ENCODE measurements at places on chromosomes 3 and 15. TPM values are rescaled to one million over a fixed set of nuclear protein-coding genes. Genes with fewer than 3 reads are reported as not detected.

The MUC4 gene
- total RNA-seq: 0.20 TPM

The ARGFX gene
- not detected for total RNA-seq

- no peaks in the 10 kb centered on the region for H3K27me3 ChIP-seq
- no peak for DNase-seq
- no peak overlapping the region for H3K27ac ChIP-seq
- no peaks in the 10 kb centered on the region for H3K4me1 ChIP-seq
Observed at GRCh38 chr15:70475921-70476320, 287.4 kb downstream of the UACA start.

- H3K4me3 ChIP-seq: no peak overlapping the region
- H3K4me1 ChIP-seq: no peaks in the 10 kb centered on the region
- no peaks in the 10 kb centered on the region for H3K36me3 ChIP-seq
- no peak overlapping the region for H3K27ac ChIP-seq
- no peak for DNase-seq
Observed at GRCh38 chr15:42344763-42345162, 14.5 kb upstream of the CAPN3 start.

The MRPL46 gene
- total RNA-seq: 25.4 TPM

The CEMIP gene
- 0.74 TPM for total RNA-seq

DNA sequence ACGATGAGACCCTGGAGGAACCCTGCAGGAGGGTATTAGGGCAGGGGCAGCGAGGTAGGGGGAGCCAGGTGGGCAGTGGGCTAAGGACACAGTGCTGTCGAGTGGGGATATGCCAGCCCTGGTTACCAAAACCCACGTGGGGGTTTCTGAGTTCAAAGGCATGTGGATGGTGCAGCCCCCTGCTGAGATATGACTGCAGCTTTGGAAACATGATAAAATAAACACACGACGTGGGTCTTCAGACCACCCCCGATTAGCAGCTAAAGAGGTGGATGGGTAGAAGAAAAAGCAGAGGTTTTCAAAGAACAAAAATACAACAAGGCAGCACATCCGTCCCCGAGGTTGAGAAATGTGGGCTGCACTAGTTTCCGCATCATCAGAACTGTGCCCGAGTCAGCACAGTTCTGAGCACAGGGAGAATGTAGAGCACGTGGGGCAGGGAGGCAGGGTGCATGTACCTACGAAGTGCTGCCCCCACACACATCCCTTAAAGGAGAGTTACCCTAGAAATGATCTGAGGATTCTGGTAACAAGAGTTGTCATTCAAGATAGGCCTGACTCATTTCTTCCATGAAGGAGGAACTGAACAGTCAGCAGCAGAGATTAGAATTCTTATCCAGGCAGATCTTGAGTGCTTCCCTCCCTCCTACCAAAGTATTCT is 121.3 kb downstream of the RPLP1 start:
- H3K4me3 ChIP-seq: no peak overlapping the region
- H3K27ac ChIP-seq: no peak overlapping the region
- no peaks in the 10 kb centered on the region for H3K4me1 ChIP-seq
- H3K36me3 ChIP-seq: no peaks in the 10 kb centered on the region
- H3K27me3 ChIP-seq: no peaks in the 10 kb centered on the region
- DNase-seq: no peak

- peak overlapping the region; percentile 24 for H3K27ac ChIP-seq
- no peaks in the 10 kb centered on the region for H3K4me1 ChIP-seq
- no peak for DNase-seq
- H3K36me3 ChIP-seq: no peaks in the 10 kb centered on the region
- no peak overlapping the region for H3K4me3 ChIP-seq
Observed at GRCh38 chr15:22960556-22960955, 19.6 kb downstream of the CYFIP1 start.

GRCh38 chr3:15299036-15299435 is 33.4 kb downstream of the SH3BP5 start:
- no peak overlapping the region for H3K27ac ChIP-seq
- H3K27me3 ChIP-seq: no peaks in the 10 kb centered on the region
- no peaks in the 10 kb centered on the region for H3K36me3 ChIP-seq
- no peaks in the 10 kb centered on the region for H3K4me1 ChIP-seq

DNA sequence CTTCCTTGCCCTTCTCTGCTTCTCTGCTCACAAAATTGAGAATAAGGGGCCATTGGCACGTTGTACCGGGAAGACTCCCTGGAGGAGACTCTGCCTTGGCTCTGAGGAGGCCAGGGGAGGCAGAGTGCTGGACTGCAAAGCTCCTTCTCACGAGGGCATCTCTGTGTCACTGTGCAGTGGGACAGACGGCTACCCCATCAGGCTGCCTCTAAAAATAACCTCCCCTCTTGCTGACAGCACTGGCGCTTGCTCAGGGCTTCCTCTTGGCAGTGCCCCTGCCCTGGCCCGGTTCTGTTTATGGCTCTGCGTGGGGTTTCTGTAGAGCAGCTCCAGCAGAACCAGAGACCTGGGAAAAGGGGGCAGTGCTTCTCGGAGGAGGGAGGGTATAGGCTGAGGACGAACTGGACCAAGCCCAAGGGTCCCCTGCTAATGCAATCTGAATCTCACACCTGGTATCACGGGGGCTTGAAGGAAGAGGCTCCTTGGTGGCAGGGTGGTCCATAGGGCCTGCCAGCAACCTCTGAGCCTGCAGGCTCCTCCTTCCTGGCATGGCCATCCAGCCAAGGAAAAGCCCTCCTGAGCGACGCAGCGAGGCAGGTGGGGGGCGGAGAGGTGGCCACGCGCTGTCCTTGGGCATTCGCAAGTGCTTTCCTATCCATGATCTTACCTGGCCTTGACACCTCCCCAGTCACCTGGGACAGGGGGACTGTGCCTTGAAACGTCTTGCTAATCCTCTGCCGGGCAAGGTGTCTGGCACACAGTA is 63.3 kb upstream of the TLE3 start:
- no peaks in the 10 kb centered on the region for H3K36me3 ChIP-seq
- no peaks in the 10 kb centered on the region for H3K27me3 ChIP-seq
- H3K4me1 ChIP-seq: no peaks in the 10 kb centered on the region
- no peak overlapping the region for H3K27ac ChIP-seq
- H3K4me3 ChIP-seq: no peak overlapping the region

The NRG4 gene
- total RNA-seq: 2.3 TPM

DNA sequence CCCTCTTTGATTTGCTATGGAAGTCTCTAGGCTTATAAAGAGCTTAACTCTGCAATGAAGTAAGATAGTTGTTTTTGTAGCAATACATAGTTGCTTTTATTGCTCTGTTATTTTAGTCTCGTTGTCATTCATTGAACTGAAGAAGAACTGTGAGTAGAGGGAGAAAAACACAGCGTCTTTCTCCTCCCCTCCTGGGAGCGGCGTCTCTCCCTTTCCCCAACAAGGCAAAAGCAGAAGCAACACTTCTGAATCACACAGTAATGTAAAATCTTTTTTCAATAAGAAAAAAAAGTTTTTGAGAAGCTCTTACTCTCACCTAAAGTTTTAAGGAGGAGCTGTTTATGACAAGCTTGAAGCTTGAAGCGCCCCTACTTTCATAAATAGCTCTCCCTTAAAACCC is 119.3 kb upstream of the SLC7A14 start:
- no peaks in the 10 kb centered on the region for H3K4me1 ChIP-seq
- H3K4me3 ChIP-seq: no peak overlapping the region
- no peaks in the 10 kb centered on the region for H3K27me3 ChIP-seq
- H3K27ac ChIP-seq: no peak overlapping the region
- no peaks in the 10 kb centered on the region for H3K36me3 ChIP-seq

- DNase-seq: no peak
- H3K36me3 ChIP-seq: no peaks in the 10 kb centered on the region
- no peak overlapping the region for H3K27ac ChIP-seq
- no peak overlapping the region for H3K4me3 ChIP-seq
Observed at GRCh38 chr3:8657804-8658305, 13.3 kb upstream of the SSUH2 start.

The CFAP20DC gene
- 1.3 TPM for total RNA-seq

The ARF4 gene
- 120 TPM for total RNA-seq

DNA sequence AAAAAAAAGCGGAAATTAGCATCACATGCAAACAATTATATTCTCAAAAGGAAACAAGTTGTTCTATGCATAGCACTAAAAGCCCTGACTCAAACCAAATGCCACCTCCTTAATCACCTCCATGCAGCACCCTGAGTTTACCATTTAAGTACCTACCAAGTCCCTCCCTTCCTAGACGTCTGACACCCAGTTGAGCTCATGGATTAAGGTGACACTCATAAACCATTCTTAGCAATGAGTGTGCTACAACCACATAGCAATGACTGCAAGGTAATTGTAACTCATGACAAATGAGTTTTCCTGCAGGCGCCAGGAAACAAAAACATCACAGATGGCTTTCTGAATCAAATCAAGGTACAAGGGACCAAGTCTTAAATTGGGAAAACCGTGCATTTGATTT is 32.0 kb downstream of the WWTR1 start:
- H3K27ac ChIP-seq: no peak overlapping the region
- H3K4me1 ChIP-seq: peaks cover 29% of the 10 kb centered on the region
- no peak for DNase-seq

The SCN11A gene
- total RNA-seq: 0.16 TPM

The LRRIQ4 gene
- total RNA-seq: not detected

The CAV3 gene
- total RNA-seq: not detected

GRCh38 chr3:180804916-180805315 is 107.6 kb upstream of the FXR1 start:
- no peak overlapping the region for H3K27ac ChIP-seq
- H3K4me1 ChIP-seq: no peaks in the 10 kb centered on the region
- no peak overlapping the region for H3K4me3 ChIP-seq
- DNase-seq: no peak

DNA sequence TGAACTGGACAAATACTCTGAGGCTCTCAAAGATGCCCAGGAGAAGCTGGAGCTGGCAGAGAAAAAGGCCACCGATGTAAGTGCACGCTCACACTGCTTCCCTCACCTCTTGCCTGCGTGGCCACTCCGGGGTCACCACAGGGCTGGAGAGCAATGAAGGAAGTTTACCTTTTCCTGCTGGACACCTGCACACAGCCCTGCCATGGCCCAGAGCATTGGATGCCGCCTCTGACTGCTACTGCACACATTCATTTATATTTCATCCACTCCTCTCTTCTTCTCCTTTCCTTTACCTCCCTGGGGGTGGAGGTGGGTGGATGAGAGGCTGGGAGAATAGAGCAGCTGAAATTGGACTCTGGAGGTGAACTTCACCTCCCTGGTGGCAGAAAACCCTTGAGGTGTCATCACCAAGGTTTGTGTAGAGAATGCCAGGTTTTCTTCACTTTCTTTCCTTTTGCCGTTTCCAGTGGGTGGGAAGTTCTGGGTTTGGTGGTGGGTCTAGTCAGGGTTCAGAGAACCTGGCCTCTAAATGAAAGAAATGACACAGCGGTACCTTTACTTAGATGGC is 1.6 kb downstream of the TPM1 start:
- H3K27ac ChIP-seq: no peak overlapping the region
- DNase-seq: no peak
- no peaks in the 10 kb centered on the region for H3K4me1 ChIP-seq
- H3K4me3 ChIP-seq: peak overlapping the region; percentile 56

DNA sequence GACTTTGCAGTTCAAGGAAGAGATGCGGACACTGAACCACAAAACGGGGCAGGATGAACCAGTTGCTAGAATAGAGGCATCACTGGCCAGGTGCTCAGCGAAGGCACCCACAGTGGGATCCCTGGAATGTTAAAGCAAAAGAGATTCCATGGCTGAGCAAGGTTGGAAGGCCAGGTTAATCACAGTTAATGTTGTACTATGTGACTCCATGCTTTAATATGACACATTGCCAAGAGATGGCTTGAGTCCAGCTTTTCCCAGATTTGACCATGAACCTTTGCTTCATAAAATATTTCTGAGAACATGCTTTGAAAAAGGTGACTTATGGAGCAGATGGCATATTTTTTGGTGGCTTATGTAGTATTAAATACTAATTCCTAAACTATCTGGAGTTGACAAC is 76.2 kb upstream of the CMTM7 start:
- no peaks in the 10 kb centered on the region for H3K36me3 ChIP-seq
- H3K27ac ChIP-seq: no peak overlapping the region
- H3K4me3 ChIP-seq: no peak overlapping the region
- DNase-seq: no peak
- no peaks in the 10 kb centered on the region for H3K4me1 ChIP-seq

DNA sequence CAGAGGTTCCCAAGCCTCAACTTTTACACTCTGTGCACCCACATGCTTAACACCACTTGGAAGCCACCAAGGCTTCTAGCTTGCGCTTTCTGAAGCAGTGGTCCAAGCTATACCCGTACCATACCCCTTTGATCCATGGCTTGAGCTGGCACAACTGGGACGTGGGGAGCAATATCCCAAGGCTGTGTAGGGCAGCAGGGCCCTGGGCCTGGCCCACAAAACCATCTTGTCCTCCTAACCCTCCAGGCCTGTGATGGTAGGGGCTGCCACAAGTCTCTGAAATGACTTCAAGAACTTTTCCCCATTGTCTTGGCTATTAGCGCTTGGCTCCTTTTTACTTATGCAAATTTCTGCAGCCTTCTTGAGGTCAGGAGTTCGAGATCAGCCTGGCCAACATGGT is 16.0 kb upstream of the PSMA4 start:
- H3K27ac ChIP-seq: no peak overlapping the region
- no peaks in the 10 kb centered on the region for H3K4me1 ChIP-seq
- no peak overlapping the region for H3K4me3 ChIP-seq
- H3K27me3 ChIP-seq: no peaks in the 10 kb centered on the region
- no peak for DNase-seq

- DNase-seq: no peak
- H3K27ac ChIP-seq: no peak overlapping the region
- no peaks in the 10 kb centered on the region for H3K27me3 ChIP-seq
- H3K4me3 ChIP-seq: no peak overlapping the region
Observed at GRCh38 chr3:52817221-52817620, 13.3 kb downstream of the ITIH4 start.

The SSUH2 gene
- 1.1 TPM for total RNA-seq

GRCh38 chr3:32262201-32262600 is 23.7 kb downstream of the CMTM8 start:
- H3K4me3 ChIP-seq: no peak overlapping the region
- H3K4me1 ChIP-seq: no peaks in the 10 kb centered on the region
- H3K27me3 ChIP-seq: no peaks in the 10 kb centered on the region
- H3K36me3 ChIP-seq: no peaks in the 10 kb centered on the region

The CCR8 gene
- total RNA-seq: not detected

DNA sequence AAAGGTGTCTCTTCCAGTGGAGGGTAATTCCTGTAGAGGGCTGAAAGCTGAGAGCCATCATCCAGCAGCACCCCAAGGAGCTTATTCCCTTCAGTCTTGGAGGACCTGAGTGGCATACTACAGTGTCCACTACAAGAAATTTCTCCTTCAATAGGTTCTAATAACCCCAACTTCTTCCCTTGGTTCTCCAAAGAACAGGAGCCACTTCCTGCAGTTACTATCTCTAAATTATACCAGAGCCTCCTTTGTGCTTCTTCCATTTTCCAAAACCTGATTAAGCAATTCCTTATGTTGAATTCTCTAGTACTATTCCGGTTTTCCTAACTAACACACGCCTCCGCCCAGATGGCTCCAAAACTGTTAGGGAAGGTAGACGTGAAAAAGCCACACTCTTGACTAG is 50.4 kb downstream of the DCLK3 start:
- no peak overlapping the region for H3K4me3 ChIP-seq
- no peaks in the 10 kb centered on the region for H3K27me3 ChIP-seq
- H3K36me3 ChIP-seq: no peaks in the 10 kb centered on the region
- H3K27ac ChIP-seq: no peak overlapping the region
- no peaks in the 10 kb centered on the region for H3K4me1 ChIP-seq

Data from right lobe of liver (tissue), 6 donors.